GM12864 (cell line): ENCODE measurements at places on chromosomes 3 and 15.
A peak's percentile ranks its signal among the peaks of the same experiment; 100 is the strongest.

DNA sequence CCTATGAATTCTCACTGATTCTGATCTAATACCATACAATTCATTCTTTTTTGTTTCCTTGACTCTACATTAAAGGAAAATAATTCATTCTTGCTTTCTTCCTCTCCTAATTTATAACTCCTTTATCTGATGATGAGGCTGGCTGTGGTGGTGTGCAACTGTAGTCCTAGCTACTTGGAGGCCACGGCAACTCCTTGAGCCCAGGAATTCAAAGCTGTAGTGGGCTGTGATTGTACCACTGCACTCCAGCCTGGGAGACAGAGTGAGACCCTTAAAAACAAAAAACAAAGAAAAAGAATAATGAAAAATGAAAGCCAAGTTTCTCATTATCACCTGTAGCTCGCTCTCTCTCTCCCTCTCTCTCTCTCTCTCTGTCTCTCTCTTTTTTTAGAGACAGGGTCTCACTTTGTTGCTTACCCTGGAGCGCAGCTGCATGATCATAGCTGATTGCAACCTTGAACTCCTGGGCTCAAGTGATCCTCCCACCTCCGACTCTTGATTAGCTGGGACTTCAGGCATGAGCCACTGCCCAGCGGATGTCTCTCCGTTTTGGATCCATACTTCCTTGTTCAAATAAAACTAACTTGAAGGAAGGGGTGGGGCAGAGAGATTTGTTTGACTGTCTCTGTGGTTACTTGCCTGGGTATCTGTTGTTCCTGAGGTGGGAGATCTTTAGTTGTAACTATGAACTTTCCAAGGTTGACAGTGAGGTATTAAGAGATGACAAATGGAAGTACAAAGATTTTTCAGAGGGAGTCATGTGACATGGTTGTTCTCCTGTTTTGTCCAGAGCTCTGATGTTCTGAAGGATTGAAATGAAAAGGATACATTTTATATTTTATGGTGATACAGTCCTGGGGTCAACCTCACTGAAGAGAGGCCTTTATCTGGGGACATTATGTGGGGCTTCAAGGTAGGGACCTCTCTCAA, 46.9 kb downstream of the STARD9 start:
- no peak for DNase-seq

DNA sequence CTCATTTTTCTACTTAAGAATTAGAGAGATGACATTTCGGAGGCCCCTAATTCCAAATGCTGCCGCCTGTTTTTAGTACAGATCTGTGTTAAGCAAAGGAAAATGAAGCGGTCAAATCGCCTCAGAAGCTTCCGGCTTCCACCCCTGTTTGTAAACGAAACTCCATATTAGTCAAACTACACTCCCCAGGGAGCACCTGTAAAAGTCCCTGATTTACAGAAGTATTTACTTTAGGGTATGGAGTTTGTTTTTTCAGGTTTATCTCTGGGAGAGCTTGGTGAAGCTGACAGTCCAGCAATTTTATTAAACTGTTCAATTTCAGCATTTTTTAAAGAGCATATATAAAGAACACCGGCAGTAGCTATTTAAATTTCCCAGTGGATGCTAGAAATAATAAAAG, 319.8 kb downstream of the FHIT start:
- no peak for DNase-seq

DNA sequence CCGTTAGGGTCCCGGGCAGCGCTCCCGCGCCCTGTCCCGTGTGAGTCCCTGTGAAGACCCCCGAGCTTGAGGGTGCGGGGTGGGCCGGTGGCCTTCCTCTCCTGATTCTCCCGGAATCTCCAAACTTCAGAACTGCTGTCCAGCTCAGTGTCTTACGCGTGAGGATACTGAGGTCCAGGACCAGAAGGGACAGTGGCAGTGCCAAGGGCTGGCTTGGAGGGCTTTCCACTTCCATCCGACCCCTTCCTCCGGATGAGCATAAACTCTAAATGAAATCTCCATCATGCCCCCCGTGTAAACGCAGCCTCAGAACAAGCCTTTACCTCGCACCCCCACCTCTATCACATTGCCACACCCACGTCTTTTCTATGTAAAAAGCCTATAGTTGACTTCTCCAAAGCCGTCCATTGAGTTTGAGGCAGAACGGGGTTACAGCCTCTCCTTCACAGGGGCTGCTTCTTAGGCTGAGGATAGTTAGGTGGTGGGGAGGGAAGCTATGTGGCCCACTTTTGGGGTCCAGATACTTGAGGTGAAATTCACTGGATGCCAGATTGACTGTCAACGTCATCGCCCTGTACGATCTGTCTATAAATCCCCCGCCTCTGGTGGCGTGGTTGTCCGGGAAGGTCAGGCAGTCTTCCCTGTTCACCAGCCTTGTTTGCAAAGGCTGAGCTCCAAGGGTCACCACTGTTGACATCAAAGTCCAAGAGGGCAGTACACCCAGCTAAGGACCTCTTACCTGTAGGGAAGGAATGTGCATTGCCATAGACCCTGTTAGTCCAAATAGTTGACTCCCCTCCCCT, 1.1 kb downstream of the EDEM1 start:
- no peak for DNase-seq

- DNase-seq = no peak
Measured at GRCh38 chr3:42704136-42704841, 1.7 kb upstream of the HHATL start.

DNA sequence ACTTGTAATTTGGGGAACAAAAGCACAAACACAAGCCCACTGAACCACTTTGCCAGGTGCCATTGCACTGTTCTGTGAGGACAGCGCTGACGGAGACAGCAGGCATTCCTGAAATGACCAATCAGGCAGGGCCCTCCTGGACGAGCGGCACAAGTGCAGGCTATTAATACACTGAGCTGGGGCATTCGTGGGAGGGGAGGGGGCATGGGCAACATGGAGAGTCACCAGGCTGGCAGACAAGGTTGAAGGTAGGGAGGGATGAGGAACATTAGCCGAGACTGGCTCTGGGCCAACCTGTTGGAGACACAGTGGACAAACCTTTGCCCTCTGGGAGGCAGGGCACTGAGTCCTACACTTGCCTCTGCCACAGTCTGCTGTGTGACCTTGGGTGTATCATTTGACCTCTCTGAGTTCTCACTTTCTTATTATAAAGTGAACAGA, 45.6 kb downstream of the NOX5 start:
- DNase-seq = no peak

DNA sequence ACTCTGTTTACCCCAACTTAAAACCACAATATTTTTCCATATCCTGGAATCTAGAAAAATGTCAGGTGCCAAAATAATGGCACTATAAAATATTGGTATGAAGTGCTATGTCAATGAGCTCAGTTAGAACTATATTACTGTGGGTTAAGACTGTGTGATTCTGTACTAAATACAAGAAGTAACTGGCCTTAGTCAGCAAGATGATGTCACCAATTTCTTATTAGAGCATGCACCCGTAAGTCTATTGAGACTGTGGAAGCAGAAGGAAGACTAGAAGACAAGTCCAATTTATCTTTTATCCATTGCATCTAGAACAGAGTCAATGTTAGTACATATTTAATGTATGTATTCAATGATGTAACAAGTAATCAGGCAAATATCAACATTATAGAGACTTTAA, 25.0 kb downstream of the LRRC58 start:
- DNase-seq = no peak

DNA sequence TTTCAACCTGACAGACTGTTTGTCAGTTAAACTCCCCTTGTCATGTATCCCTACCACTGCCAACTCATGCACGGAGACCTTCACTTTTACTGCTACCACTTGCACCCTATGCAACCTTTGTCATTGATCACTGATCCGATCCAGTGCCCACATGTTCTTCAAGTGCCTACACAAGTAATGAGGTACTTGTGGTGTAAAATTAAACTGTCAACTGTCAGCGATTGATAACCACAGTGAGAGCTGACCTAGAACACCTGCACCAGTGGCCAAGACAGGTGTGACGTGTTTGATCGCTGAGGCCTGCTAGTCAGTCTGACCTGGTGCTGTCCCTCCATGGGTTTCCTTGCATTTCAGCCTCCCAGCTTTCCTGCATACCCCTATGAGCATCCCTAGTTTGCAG, 55.6 kb downstream of the MECOM start:
- DNase-seq = no peak

DNA sequence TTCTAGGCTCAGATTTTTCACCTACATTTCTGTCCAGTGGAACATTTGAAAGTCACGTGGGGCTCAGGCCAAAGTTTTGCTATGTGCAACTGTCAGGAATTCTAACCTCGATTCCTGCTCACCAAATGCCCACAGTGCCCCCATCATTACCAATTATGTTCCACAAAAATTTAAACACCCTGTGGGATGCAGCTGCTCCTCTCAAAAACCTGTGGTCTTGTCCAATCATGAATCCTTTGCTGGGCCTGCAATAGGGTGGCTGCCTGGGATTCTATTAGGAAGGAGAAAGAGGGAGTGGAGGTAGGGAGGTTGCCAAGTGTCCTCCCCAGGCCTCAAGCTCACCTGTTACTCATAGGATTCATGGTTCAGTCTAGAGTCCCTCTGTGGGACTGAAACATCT, 68.1 kb downstream of the RHCG start:
- no peak for DNase-seq

- no peak for DNase-seq
Measured at GRCh38 chr3:143979813-143980212, 8.2 kb downstream of the DIPK2A start.

DNA sequence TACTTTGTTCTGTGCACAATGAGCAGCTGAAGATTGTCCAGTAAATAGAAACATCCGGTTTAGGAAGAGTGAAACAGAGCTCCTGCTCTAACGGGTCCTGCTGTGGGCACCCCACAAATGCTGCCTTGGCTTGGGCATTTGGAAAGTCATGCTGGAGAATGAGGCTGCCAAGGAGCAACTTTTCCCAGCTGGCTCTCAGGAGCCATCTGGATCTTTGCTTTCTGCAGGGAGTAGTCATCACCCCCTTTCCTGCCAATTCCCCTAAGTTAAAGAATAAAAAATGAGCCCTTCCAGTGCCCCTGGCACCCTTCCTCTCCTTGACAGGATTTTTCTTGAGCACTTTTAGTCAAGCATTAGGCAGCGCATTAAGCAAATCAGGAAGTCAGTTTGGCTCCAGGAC, 90.0 kb downstream of the FAM43A start:
- no peak for DNase-seq

DNA sequence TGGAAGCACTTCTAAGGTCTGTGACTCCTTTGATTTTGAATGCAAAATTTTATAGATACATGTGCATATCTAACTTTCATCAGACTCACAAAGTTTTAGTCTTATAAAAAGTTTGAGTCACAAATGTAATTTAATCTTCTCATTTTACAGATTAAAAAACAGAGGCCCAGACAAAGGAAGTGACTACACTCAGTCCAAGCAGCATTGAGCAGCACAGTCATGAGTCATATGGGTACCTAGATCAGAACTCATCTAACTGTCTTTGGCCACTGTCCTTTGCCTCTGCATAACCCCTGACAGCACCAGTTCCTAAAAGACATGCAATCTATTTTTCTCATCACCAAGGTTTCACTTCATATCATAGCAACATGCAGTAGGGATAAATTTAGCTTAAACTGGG, 210.7 kb upstream of the KCNH8 start:
- DNase-seq = no peak

DNA sequence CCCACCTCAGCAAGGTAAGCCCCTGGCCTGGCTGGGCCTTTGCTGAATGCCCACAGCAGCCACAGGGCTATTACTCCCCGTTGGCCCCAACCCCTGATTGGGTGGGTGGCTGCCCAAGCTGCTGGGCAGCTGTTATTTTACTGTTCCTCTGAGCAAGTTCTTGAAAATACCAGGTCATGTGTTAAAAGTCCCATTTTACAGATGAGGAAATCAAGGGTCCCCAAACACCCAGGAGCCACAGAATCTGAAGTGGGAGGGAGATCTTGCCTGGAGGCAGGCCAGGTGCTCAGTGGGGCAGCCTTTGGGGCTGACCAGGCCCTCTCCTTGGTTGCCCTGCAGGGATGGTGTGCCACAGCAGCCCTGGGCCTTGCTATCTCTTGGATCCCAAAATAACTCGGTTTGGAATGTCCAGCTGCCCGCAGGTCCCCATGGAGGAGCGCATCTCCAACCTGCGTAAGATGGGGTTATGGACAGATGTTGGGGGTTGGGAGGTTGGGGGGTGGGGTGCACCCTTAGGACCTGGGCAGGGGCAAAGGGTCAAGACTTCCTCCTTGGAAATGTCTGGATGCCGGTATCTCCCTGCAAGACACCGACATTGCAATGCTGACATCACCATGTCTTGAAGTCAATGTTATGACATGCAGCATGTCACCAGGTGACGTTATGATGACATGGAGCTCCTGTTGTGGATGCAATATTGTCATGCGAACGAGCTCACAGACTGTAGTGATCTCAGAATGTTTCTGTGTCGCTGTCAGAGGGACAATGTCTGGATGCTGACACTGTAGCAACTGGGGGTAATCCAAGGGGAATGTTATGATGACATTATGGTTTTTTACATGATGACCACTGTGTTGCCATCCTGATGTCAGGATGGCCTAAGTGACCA, 13.3 kb upstream of the CSPG4 start:
- no peak for DNase-seq

GRCh38 chr3:187839422-187839821, 94.2 kb upstream of the BCL6 start:
- DNase-seq = no peak

DNA sequence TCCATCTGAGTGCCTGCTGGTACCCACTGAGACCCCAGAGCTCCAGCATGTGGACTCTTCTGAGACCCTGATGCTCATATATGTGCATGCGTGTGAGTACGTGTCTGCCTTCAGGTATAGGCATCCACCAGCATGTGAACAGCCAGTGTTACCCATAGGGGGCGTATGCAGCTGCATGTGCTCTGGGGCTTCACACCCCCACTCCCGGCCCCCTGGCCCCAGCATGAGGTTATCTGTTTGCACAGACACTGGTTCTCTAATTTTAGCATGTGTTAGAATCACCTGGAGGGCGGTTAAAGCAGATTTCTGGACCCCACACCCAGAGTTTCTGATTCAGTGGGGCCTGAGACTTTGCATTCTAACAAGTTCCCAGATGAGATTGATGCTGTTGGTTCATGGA, 824 bp upstream of the CILP start:
- peak; percentile 22 for DNase-seq

- DNase-seq = no peak
Measured at GRCh38 chr3:43418601-43419272, 132.4 kb downstream of the SNRK start.

DNA sequence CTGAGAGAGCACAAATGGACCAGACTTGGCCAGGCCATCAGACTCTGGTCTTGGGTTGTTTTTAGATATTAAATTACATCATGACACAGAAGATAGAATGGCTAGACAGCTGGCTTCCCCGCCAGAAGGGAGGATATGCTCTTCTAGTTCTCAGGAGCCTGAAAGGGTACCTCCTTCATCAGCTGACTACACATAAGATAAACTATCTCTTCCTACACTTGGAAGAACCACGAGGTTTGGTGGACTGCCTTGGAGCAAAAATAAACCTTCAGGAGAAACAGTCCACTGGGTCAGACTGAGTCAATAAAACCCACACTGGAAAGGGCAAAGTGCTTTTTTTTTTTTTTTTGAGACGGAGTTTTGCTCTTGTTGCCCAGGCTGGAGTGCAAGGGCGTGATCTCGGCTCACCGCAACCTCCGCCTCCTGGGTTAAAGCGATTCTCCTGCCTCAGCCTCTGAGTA, 26.3 kb upstream of the DYNC1LI1 start:
- no peak for DNase-seq

GRCh38 chr3:147391781-147392624, 14.3 kb downstream of the ZIC4 start:
- no peak for DNase-seq
